Thoracic aorta (tissue), 2 donors: ENCODE measurements at places on chromosomes 6 and 20.

GRCh38 chr6:158205169-158205944 is 37.2 kb downstream of the GTF2H5 start:
- DNase-seq, result no peak

DNA sequence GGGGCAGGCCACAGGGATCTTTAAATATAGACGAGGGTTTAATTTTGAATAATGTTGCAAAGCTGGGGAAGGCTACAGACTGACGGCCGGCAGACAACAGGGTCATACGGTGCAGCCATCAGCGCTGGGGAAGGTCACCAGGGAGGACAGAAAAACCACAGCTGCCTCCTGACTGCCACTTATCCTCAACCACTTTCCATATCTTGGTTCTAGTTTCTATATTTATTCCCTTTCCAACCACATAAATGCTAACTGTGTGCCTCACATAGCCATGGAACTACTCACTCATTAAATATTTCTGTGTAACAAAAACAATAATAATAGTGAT is 85.7 kb upstream of the AGPAT4 start:
- DNase-seq, result no peak

DNA sequence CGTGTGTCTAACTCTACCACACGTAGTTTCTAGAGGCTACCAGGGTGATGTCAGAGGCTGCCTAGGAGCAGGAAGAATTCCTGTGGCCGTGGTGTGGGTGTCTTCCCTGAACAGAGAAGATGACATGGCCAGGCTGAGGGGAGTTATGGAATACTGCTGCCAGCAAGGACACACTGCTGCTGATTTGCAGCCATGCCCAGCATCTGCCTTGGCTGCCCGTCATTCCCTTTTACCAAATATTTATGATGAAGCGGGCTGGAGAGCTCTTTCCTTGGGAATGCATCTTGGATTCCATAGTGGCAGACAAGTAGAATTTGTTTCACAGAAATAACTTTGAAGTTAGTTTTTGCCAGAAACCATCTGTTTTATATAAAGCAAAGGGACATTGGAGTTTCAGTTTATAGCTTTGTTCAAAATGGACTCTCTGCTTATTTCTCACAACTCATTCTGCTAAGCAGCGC is 80.8 kb upstream of the VSTM2L start:
- DNase-seq, result no peak

GRCh38 chr6:9083108-9083507 is 647.8 kb upstream of the SLC35B3 start:
- DNase-seq, result no peak

DNA sequence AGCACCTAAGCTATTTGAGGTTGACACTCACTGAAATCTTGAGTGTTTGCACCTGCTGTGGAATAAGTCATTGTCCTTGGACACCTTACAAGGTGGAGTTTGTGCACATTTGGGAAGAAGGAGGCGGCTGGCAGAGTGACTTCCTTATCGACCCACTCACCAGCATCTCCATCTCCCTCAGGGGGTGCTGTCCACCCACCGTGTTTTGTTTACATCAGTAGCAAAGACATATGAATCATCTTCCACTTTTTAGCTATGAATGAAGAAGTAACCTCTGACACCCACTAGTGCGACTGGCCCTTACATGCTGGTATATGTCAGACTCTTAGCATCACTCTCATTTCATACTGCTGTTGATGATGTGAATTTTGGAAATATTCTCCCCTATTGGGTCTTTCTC is 119.5 kb upstream of the SGK1 start:
- DNase-seq, result no peak

- no peak for DNase-seq
Observed at GRCh38 chr6:168943231-168943905, 310.3 kb downstream of the THBS2 start.

DNA sequence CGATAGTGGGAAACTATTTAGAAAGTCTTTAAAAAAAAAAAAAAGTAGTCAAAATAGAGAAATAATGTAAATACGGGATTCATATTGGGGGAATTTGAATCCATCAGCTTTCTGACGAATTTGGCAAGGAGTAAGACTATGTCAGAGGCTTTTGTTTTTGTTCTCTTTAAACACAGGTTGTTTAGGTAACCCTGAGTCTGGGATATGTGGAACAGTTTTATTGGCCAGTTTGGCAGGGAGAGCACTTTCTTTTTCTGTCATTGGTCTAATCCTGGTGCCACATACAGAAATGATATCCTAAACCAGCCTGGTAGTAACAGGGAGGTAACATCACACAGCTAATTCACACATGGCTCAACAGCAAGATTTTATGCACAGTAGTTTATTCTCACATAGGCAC is 27.7 kb downstream of the HAO1 start:
- no peak for DNase-seq

- DNase-seq, result no peak
Observed at GRCh38 chr6:106134906-106135634, 48.9 kb downstream of the PRDM1 start.

DNA sequence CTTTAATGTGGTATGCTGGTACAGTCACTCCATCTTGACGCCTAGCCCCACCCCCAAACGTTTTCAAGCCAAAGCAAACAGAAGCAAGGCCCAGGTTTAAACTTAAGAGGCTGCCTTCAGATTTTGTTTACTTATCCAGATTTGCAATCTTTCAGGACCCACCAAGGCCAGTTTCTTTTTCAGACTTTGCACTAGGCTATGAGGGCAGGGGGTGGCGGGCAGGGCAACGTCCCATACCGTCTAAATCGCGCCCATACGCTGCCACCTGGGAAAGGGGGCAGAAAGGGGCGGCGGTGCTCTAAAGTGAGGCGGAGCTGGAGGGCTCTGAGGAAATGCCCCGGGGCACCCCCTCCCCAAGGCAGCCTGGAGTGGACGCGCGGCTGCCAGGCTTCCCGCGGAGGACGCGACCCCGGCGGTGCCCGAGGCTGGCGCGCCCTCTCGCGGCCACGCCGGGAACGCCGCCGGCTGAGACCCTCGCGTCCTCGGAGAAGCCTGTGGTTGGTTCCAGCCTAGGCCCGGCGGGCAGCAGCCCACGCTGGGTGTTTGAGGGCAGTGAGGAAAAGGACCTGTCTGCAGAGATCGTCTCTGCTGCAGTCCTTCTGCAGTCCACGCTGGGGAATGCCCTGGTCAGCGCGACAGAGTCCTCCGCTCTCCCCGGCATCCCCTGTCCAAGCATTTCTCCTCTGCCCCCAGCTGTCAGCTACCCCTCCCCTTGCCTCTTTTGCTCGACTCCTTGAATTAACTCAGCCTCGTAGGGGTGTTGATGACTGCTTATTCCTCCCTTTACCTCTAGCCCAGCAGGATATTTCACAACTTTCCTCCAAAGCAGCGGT is 129.2 kb upstream of the PRND start:
- DNase-seq, result no peak

GRCh38 chr6:145096846-145097245 is 638.5 kb downstream of the EPM2A start:
- DNase-seq, result no peak

- DNase-seq, result no peak
Observed at GRCh38 chr6:43428874-43429273, 1.5 kb downstream of the ABCC10 start.

- DNase-seq, result no peak
Observed at GRCh38 chr6:164346631-164347030, 932.1 kb downstream of the QKI start.

DNA sequence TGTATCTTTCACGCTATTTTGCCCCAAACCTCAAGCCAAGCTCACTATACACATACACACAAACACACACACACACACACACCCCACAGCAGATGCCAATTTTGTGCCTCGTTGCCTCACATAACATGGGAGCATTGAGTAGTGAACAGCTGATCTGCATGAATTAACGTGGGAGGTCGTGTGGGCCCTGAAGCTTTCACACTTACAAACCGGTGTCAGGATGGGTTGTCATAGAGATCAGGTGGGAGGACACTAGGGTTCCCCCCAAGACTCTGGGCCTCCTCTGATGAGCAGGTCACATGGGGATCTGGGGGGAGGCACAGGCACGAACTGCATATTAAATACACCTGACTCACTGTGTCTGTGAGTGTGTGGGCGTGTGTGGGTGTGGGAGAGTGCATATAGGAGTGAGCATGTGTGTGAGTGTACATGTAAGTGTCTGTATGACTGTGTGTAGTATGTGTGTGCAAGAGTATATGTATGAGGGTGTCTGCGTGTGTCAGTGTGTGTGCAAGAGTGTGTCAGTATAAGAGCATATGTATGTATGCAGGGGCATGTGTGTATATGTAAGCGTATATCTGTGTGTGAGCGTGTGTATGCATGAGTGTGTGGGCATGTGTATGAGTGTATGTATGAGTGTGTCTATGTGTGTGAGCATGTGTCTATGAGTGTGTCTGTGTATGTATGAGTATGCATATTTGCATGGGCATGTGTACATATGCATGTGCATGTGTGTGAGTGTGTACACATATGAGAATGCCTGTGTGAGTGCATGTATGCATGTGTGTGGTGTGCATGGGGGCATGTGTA is 370.4 kb downstream of the PREX1 start:
- no peak for DNase-seq

DNA sequence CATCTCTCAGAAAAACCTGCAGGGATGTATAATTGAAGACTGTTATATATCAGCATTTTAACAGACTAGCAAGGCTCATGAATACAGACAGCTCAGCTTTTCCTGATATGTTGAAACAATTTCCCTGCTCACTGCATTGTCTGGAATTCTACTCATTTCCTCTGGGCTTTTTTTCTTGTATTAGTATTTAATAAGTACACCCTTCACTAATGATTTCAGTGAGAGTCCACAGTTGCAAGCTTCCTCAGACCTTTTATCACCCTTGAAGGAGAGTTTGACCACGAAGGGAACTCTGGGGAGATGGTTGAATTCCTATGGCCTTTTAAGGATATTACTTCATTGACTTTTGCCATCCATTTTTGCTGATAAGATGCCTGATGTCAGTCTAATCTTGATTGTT is 248.7 kb downstream of the ADGB start:
- no peak for DNase-seq

- DNase-seq, result no peak
Observed at GRCh38 chr6:124796464-124796970, 165.7 kb upstream of the RNF217 start.

- no peak for DNase-seq
Observed at GRCh38 chr20:19903168-19903811, 113.9 kb upstream of the NAA20 start.

DNA sequence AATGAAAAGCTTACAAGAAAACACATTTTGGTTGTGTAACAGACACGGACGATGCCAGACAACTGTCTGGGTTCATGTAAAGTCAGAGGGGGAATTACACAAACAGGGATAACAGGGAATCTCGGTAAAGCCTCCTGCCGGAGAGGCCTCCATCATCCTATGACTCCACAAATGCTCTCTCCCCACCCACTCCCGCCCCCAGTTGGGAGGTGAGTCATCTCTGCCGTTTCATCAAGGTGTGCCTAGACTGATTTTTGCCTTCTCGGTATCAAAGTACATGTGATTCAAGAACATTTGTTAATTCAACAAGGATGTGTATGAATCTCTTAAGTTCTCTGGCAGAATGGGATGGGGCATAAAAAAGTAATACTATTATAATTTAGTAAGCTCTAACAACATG is 304.9 kb upstream of the PRDM1 start:
- no peak for DNase-seq

DNA sequence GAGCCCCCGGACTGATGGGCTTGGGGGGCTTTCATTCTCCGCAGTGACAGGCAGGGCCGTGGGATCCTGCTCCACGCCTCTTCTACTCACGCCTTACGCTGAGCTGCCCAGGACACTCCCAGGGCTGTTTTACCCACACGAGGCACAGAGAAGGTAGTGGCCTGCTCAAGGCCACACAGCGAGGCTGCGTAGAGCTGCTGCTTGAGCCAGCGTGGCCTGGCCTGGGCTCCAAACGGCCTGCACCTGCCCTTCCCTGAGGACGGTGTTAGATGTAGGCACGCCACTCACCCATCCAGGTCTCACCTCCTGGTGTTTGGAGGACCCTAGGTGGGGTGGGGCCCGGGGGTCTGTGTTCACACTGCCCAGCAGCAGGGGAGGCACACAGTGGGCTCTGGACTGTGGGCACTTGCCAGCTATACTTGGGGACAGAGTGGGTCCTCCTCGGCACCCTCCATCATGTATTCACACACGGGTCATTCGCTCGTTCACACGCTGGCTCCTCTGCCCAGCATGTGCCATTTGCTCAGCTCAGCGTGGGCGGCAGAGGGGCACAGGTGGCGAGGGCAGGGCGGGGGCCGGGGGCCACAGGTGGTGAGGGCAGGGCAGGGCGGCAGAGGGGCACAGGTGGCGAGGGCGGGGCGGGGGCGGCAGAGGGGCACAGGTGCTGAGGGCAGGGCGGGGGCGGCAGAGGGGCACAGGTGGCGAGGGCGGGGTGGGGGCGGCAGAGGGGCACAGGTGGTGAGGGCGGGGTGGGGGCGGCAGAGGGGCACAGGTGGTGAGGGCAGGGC is 18.4 kb upstream of the RBBP8NL start:
- DNase-seq, result no peak

- DNase-seq, result no peak
Observed at GRCh38 chr6:39214846-39215639, 14.2 kb downstream of the KCNK5 start.

GRCh38 chr20:53679597-53680309 is 86.1 kb upstream of the ZNF217 start:
- no peak for DNase-seq

DNA sequence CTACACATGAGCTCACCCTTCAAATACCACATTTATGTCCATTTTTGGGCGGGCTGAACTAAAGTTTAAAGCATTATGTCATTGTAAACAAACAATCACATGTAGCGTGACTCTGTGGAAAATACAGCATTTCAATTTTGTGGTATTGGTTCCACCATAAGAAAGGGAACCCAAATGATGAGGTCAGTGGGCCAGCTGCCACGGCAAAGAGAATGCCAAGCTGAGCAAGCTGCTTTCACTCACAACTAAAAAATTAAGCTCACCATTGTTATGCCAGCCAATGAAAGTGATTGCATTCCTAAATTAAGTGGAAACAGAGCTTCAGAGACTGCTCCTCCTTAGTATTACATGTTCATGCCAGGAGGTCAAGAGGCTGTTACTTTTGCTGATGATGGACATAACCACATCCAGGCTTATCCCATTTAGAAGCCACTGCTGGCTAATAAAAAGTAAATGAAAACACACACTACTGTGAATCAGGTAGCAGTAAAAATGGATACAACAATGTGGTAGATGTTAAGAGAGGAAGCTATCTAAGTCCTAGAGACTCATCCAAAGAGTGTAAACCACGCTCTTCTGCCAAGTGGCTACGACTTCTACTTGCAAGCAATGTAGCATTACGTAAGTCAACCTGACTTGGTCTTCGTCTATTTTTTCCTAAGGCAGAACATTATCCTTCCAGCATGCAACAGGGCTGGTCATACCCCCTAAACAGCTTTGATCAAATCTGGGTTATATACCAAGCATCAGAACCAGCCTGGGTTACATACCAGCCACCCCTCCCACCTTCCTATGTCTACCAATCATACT is 164.8 kb downstream of the BACH2 start:
- no peak for DNase-seq

GRCh38 chr6:145147981-145148749 is 587.2 kb downstream of the EPM2A start:
- DNase-seq, result no peak

GRCh38 chr6:143068001-143068400 is 7.3 kb downstream of the AIG1 start:
- DNase-seq, result no peak
